CD4-positive, alpha-beta memory T cell (primary cell): ENCODE measurements at places on chromosomes 1 and 21.

DNA sequence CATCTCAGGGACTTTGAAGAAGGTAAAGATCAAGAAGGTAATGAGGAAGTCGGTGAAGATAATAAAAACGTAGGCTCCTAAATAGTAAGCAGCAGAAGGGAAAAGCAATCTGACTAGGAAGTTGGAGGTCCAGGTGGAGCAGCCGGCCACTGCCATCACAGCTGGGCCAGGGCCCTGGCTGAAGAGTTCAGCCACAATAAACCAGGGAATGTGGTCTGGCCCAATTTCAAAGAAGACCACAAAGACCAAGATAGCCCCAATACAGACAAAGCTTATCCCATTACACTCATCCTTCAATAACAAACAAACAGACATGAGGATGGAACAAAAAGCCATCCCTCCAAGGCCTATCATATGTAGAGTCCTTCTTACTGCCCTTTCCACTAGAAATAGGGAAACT, 18.4 kb upstream of the JAK1 start:
- no peak for DNase-seq

GRCh38 chr1:55575571-55576279, 360.6 kb upstream of the USP24 start:
- no peak for DNase-seq

DNA sequence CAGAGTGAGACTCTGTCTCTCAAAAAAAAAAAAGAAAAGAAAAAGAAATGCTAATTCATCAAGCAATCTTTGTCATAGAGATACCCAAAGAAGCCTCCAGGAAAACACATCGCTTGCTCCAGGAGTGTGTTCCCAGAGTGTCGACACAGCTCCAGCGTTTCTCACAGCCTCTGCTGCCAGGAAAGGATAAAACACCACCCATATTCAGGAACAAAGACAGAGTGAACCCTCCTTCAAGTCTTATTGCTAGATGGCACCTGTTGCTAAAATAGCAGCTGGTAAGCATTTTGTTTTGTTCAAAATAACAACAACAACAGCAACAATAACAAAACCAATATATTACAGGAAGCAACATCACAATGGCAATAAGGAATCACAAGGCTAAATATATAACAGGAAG, 3.1 kb downstream of the ILDR2 start:
- DNase-seq = no peak

GRCh38 chr1:4494558-4494957, 159.9 kb upstream of the AJAP1 start:
- no peak for DNase-seq

- DNase-seq = no peak
These were observed 108.9 kb downstream of the CRYAA start for GRCh38 chr21:43277481-43278351.

GRCh38 chr1:25243907-25244306, 3.3 kb downstream of the RSRP1 start:
- no peak for DNase-seq
